ENCODE measurements at places on chromosomes 2 and 18. TPM values are rescaled to one million over a fixed set of nuclear protein-coding genes. Genes with fewer than 3 reads are reported as not detected.
A peak's percentile ranks its signal among the peaks of the same experiment; 100 is the strongest.

KCNJ13 gene
- 1.3 TPM for total RNA-seq

RBM44 gene
- total RNA-seq: 23.4 TPM

DNA sequence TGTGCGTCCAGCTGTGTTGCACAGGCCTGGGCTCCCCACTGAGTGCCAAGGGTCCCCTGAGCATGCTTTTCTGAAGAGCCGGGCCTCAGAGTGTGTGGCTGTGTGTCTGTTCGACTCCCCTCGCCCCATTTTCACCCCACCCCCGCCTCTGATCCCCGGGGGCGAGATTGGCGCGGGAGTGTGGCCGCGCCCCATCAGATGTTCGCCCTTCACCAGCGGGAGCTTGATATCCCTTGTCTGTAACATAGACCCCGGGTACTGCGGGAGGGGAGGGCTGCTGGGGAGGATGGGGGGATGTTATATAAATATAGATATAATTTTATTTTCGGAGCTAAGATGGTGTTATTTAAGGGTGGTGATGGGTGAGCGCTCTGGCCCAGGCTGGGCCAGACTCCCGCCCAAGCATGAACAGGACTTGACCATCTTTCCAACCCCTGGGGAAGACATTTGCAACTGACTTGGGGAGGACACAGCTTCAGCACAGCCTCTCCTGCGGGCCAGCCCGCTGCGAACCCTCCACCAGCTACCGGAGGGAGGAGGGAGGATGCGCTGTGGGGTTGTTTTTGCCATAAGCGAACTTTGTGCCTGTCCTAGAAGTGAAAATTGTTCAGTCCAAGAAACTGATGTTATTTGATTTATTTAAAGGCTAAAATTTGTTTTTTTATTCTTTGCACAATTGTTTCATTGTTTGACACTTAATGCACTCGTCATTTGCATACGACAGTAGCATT is 1.5 kb downstream of the RHOB start:
- DNase-seq: peak; percentile 41

- no peak for DNase-seq
Observed at GRCh38 chr2:137049518-137049917, 284.2 kb downstream of the THSD7B start.

DNA sequence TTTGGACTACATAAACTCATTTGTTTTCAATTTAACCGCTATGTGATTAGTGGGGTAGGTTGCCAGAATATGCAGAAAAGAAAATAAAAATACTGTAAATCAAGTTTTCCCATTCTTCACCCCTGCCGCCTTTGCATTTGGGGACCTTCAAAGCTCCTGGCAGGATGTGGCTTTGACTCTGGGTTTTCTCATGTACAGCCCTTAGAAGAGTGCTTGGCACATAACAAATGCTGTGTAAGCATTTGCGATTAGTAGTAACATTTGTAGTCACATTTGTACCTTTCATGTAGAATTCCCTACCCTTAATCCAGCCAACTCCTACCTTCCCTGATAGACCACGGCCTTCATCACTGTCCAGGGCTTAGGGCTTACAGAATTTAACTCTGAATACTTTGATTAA is 262.6 kb downstream of the MREG start:
- no peak for DNase-seq

DSG4 gene
- 0.31 TPM for total RNA-seq

- peak; percentile 37 for DNase-seq
Observed at GRCh38 chr2:200378652-200379290, 72.3 kb downstream of the SPATS2L start.

REG3G gene
- total RNA-seq: 22.3 TPM

DNA sequence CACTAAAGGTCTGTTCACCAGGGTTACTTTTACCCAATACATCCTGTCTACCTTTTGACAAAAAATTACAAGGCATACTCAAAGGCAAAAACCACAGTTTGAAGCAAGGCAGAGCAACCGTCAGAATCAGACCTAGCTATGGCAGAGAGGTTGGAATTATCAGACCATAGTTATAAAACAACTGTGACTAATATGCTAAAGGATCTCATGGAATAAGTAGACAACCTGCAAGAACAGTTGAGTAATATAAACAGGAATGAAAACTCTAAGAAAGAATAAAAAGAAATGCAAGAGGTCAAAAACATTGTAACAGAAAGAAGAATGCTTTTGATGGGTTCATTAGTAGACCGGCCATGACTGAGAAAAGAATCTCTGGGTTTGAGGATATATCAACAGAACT is 318.8 kb upstream of the KCNH7 start:
- DNase-seq: no peak

- no peak for DNase-seq
Observed at GRCh38 chr2:144686518-144687215, 166.7 kb upstream of the ZEB2 start.

- DNase-seq: no peak
Observed at GRCh38 chr2:159133797-159134196, 152.7 kb downstream of the WDSUB1 start.

DNA sequence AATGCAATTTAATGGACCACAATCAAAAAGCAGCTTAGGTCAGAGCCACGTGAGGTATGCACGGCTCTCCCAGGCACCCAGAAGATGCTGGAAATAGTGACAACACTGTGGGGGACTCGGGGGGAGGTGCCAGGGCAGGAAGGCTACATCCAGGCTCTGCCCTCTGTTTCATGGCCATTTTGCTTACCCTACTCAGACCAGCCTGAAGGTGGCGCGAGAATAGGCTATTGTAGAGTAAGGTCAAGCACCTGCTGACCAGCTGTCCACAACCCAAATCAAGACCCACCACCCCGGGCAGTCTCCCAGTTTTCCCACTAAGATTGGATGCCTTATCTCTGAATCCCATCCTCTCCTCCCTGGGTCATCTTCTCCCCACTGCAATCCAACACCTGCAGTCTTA is 115.7 kb downstream of the VIT start:
- peak; percentile 28 for DNase-seq

DNA sequence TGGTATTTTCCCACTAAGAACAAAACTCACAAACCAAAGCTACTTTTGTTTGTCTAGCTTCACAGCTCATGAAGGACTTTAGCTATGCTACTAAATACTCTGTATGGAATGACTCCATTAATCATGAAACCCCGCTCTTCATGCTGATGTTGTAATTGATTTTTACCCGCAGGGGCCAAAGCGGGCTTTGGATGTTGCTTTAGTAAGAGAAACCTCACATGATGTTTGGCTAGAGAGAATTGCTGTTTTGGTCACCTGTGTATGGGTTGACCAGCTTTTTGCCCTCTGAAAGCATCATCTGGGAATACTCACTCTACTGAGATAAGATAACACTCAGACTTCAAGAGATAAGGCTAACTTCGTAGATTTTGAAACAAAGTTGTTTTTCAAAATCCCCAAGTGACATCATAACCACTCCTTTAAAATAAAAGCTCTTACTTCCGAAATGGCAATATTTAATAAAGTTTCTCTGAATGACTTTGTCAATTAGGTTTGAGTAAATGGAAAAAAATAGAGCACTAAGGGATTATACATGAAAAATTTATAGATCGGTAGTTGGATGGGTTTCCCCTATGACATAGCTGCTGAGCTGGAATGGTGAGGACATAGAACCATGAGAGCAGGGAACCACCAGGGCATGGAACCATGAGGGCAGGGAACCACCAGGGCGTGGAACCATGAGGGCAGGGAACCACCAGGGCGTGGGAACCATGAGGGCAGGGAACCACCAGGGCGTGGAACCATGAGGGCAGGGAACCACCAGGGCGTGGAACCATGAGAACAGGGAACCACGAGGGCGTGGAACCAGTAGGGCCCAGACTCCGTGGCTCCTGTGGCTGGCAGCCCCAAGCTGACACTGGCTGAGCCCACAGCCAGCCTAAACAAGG is 31.9 kb downstream of the ACKR3 start:
- no peak for DNase-seq

DNA sequence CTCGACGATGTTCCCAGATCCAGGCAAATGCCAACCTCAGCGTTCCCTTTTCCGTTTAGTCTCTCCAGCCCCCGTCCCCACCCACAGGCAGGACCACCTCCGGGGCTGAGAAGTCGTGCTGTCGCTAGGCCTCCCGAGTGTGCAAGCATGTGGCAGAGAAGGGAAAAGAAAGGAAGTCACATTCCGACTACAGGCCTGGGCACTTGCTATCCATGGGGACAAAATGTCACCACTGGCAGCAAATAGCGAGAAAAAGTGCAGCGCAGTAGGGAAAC is 420 bp downstream of the PIGN start:
- no peak for DNase-seq

SGO2 gene
- total RNA-seq: 25.1 TPM

RGPD4 gene
- total RNA-seq: 7.1 TPM

KCNG2 gene
- total RNA-seq: 7.6 TPM

RNU2-63P gene
- not detected for total RNA-seq

C2orf72 gene
- total RNA-seq: 6.9 TPM

GRCh38 chr2:119546447-119546767 is 2.2 kb downstream of the CFAP221 start:
- no peak for DNase-seq

- DNase-seq: no peak
Observed at GRCh38 chr2:56121995-56122394, 61.8 kb upstream of the CCDC85A start.

CTNNA2 gene
- total RNA-seq: 43.4 TPM

DNA sequence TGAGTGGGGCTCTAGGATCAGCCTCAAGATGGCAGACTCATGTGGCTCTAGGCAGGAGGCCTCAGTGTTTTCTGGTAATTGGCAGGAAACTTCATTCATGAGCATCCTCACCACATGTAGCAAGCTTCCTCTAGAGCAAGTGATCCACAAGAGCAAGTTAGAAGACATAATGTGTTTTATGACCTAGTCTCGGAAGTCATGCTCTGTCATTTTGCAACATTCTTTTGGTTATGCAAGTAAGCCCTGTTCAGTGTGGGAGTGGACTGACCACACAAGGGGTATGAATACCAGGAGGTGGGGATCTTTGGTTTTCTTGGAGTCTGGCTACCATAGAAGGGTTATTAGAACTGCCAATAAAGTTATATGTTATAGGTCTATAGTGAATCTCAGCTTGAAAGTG is 66.8 kb upstream of the STK39 start:
- no peak for DNase-seq

INHBB gene
- total RNA-seq: 55.4 TPM

DNA sequence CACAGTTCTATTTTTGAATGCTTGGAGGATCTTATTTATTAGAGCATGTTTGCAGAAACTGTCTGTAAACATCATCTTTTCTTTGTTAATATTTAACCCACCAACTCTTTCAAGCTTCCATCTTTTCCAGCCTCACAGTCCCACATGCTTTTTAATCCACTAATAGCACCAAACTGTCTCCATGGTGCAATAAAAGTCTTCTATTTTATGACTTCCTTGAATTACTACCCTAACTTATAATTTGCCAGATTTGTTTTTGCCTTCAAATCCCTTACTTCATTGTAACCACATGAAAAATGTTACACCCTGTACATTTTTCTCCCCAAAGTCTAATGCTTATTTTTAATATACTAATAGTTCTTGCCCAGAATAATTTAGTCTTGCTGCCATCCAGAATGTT is 792.6 kb downstream of the PLCL1 start:
- DNase-seq: no peak

- no peak for DNase-seq
Observed at GRCh38 chr2:111944531-111945210, 46.3 kb downstream of the MERTK start.

DNA sequence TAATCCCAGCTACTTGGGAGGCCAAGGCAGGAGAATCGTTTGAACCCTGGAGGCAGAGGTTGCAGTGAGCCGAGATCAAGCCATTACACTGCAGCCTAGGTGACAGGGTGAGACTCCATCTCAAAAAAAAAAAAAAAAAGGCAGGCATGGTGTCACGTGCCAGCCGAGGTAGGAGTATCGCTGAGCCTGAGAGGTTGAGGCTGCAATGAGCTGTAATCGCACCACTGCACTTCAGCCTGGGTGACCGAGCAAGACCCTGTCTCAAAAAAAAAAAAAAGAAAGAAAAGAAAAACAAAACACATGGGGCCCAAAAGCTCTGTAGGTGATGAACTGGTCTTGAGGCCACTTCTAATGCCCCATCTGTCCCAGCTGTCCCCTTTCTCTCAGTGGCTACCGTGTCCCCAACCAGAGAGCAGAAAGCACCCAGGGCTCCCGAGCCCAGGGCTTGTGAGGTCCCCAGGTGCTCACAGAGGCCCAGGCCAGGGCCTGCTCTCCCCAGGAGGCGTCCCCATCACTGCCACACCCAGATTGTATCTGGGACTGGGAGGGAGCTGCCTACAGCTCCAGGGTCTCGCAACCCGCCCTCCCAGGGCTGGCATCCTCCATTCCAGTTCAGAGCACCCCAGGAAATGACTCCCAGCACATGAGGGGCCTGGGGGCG is 8.5 kb downstream of the KLHL30 start:
- no peak for DNase-seq

DNA sequence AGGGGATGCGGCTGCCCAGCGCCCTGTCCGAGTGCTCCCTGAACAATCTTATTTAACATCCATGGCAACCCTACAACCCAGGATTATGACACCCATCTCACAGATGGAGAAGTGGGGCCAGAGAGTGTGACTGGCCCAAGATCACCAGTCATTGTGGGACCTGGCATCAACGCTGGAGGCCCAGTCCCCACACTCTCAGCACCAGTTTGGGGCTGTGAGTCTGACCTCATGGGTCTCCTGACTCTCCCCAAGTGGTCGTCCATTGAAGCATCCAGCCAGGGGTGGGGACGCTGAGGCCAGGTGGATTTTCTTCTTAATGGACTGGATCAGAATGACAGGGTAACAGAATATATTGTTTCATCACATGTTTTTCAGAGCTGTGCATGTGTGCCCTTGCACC is 24.5 kb downstream of the MAL start:
- no peak for DNase-seq

DNA sequence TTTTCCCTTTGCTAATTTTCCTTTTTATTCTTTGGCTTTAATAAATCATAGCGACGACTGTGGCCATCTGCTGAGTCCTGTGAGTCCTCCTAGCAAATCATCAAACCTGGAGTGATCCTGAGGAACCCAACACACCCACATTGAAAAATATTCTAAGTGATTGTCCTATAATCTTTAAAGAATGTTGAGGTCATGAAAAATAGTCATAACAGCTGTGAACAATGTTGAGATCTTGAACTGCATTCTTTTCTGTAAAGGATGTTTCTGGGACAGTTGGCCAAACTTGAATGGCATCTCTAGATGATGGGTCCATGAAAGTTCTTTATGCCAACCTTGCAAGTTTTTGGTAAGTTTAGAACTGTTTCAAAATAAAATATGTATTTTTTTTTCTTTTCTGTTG is 53.2 kb upstream of the ADAM23 start:
- no peak for DNase-seq

POTEI gene
- 38.7 TPM for total RNA-seq

ARHGAP25 gene
- 6.2 TPM for total RNA-seq

MYO1B gene
- total RNA-seq: 26.8 TPM

- no peak for DNase-seq
Observed at GRCh38 chr2:3045318-3045921, 332.2 kb downstream of the EIPR1 start.

CD8A gene
- 1.7 TPM for total RNA-seq
